ENCODE measurements at places on chromosomes 16 and 17.

DNA sequence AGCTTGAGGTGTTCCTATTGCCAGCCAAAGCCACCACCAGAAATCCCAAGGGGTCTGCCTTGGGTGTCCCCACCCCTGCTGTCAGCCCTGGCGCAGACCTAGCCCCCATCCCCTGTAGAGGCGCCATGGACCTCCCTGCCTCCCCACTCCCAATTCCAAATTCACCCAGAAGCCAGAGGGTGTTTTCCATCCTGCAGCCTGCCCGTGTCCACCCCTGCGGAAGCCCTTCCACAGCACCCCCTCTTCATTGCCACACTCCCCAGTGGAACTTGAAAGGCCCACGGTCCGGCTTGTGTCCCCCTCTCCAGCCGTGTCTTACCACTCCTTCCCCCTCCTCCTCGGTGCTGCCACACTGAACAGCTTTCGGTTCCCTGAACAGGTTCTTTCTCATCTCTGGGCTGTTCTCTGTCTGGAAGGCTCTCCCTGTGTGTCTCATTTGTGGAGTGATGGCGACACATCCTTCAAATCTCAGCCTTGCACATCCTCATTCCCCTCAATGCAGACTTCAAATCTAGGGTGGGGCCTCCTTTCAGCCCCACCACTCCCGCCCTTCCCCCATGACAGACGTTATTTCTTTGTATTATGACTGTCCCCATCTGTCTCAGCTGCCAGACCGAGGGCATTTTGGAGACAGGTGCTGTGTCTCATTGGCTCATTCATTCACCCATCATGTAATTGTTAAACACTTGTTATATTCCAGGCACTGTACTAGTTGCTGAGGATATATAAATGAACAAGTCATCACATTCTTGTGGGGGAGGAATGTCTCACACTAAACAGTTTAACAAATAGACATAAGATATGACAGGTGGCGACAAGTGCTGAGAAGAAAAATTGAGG lies 36.3 kb downstream of the ADGRG5 start:
- DNase-seq, result no peak

DNA sequence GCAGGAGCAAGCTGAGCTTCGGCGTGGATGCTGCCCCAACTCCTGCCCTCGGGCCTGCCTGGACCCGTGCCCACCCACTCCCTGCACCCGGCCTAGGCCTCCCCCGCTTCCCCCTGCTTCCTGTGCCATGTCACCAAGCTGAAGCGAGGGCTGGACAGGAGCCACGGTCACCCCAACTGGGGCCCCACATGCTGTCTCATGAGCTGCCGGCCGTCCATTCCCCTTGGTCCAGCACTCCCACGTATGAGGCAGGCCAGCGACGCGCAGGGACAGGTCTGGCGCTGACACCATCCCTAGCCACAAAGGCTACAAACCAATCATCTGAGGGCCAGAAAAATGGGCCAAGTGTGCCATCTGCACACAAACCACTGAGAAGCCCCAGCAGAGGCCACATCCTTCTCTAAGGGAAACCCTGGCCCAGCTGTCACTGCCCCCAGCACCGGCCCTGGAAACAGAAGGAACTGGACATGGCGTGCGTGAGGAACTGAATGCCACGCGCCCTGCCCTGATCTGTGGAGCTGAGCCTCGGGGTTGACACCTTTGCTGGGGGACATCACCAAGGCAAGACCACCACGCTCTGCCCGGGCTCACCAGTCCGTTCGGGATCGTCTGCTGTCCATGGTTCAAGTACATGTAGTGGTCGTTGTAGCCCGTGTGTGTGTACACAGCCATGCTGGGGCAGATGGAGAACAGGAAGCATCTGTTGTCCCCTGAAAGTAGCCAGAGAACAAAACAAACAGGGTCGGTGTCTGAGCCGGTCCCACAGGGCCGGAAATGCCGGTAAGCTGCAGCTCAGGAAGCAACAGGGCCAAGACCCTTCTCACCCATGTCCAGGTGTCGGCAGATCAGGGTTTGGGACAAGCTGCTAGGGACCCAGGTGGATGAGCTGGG lies 22.2 kb downstream of the MEAK7 start:
- no peak for DNase-seq

DNA sequence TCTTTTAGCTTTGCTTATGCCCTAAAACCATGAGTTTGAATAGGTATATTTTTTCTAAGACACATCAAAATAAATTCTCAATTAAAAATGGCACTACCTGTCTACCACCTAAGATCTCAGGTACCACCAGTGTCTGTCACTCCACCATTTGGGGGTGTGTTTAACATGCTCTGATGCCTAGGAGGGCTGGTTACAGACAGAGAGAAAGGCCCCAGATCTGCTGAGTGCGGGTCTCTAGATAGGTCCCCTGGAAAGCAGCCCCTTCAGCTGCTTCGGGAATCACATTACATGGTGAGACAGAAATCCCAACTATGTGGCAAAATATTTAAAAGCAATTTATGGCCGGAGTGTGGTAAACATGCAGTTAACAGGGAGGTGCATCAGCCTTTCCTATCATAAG lies 653 bp upstream of the VAC14 start:
- DNase-seq, result no peak

DNA sequence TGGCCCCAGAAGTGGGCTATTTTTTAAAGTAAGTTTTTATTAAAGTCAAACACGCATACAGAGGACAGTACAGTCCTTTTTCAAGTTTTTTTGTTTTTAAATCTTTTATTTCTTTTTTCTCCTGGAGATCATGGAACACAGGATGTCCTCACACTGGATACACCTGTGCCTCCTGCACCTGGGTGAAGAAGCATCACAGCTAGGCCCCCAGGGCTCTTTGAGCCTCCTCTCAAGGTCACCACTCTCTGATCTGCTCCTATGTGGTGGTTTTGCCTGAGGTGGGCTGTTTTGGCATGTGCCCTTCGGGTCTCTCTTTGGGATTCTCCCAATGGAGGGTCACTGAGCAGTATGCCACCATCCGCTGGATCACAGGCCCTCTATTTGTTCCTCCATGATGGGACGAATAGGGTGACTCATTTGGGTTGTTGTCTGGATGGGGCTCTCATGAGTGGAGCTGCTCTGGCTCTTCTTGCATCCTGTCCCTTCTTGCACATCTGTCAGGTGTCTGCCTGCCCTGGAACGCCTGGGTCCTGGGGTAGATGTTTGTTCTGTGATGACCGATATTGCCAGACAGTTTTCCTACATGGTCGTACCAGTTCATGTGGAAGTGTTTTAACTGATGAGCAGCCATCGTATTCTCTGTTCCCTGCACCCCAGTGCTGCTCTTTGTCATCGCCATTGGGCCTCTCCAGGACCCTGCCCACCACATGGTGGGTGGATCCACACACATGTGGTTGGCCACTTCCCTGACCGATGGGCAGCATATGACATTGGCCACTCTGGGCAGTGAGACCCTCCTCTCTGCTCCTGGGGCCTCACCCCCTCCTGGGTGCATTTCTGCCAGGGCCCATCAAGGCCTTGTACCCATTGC lies 55.2 kb upstream of the MED9 start:
- DNase-seq, result no peak

- no peak for DNase-seq
These were observed 83.1 kb downstream of the NETO2 start for GRCh38 chr16:47060596-47060995.

- DNase-seq, result peak; percentile 98
These were observed 111.1 kb downstream of the SMG6 start for GRCh38 chr17:2192367-2193057.

DNA sequence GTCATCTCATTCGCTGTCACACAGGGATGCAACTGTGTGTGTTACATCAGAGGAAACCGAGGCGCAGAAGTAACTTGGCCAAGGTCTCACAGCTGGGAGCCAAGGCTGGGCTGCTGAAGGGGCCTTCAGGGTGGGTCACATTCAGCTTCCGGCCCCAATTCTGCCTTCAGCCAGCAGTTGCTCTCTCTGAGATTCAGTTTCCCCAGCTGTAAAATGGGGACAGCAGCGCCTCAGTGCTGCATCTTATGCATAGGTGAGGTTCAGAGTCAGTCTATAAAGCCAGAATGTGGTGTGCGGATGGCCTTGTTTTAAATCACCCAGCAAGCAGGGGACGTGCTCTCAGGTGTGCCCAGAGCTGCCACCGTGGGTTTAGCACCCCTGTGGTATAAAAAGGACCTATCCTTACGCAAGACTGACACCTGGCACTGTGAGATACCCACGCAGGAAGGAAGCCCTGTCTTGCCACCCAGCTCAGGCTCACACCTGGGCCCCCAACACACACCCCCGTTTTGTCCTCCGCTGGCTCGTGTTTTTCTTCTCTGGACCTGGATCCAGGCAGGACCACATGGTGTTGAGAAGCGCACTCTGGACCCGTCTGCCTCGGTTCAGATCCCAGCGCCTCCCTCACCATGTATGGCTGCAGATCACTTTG lies 94.6 kb upstream of the GSE1 start:
- DNase-seq, result no peak

DNA sequence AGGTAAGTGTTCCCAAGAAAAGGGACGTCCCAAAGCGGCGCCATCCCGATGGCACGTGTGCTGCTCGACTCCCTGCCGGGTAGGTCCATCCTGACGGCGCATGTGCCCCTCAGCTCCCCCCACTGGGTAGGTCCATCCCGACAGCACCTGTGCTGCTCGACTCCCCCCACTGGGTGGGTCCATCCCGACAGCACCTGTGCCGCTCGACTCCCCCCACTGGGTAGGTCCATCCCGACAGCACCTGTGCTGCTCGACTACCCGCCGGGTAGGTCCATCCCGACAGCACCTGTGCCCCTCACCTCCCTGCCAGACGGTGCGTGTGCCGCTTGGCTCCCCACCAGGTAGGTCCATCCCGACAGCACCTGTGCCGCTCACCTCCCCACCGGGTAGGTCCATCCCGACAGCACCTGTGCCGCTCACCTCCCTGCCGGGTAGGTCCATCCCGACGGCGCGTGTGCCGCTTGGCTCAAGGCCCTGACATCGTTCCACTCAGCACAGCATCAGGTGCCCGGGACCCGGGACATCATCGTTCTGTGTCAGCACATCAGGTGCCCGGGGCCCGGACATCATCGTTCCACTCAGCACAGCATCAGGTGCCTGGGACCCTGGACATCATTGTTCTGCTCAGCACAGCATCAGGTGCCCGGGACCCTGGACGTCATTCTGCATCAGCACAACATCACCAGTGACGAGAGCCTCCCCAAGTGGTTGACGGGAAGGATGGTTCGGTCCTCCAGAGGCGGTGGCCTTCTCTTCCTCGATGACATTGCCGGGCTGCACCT lies 5.7 kb upstream of the FN3K start:
- DNase-seq, result no peak

- DNase-seq, result no peak
These were observed 1.7 kb downstream of the TMC6 start for GRCh38 chr17:78126895-78127238.

GRCh38 chr16:51951668-51952298 lies 595.2 kb downstream of the TOX3 start:
- DNase-seq, result no peak

- no peak for DNase-seq
These were observed 2.5 kb downstream of the GPRC5B start for GRCh38 chr16:19882186-19882585.

DNA sequence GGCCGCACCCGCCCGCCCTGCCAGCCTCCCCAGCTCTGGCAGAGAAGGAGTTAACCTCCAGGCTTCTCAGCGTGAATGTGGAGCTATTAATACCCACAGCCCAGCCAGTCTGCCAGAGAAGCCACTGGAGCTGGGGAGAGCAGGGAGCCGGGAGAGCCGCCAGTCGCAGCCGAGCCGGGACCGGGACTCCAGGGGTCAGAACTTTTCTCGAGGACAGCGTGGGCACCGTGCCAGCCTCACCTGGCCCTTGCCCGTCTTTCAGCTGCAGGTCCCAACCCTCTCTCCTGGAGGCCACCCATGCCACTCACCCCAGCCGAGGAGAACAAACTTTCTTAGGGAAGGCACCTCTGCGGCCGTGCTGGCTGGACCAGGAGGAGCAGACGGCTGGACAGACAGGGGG lies 33.8 kb upstream of the SBK1 start:
- DNase-seq, result no peak

DNA sequence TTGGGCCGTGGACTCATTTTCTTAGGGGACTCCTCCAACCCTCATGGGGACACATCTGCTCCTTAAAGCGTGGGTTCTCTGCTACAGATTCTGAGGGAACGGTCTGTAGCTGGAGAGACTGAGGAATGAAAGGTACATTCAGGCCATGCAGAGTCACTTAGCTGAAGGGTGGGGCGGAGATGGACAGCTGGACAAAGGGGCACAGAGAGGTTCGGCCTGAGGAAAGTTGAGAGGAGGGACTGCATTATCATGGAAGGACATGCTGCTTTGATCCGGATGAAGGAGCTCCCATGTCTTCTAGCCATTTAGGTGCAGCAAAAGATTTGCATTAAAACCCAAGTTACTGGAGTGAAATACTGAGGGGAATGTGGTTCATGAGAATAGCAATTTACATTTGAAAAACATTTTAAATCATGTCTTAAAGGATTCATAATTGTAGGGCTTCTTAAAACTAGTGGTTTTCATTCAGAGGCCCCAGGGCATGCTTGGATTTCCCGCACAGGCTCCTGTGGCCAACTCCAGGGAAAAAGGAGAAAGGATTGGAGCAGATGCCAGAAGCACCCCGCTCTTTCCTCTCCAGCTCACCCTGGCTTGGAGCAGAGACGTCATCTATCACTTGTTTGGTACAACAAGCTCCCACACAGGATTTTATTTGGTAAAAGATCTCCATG lies 54.2 kb downstream of the CDRT4 start:
- no peak for DNase-seq

Measured in hematopoietic multipotent progenitor cell (in vitro differentiated cells).